CD4-positive, alpha-beta T cell treated with Interleukin-2 at 100 ng/mL for 4 hours (primary cell): ENCODE measurements at places on chromosomes 7 and 10.

GRCh38 chr7:3655635-3656034 lies 354.6 kb downstream of the SDK1 start:
- no peak for DNase-seq

DNA sequence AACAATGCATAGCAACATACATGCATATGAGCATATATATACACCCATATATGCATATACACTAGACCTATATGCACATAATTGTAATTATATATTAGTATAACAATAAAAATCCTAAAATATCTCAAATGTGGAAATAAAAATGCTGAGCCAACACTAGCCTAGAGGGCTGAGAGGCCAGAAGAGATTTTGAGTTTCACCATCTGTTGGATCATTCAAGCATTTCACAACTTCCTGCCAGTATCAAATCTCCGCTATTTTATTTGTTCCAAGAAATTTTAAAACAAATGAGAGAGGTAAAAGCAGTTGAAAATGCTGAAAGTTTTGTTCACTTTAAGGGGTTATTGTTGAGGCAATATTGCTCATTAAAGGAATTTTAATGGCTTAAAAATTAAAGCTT lies 187.0 kb downstream of the PCDH15 start:
- no peak for DNase-seq

GRCh38 chr10:11177381-11177780 lies 159.7 kb downstream of the CELF2 start:
- DNase-seq, result no peak

- DNase-seq, result peak; percentile 6
Measured at GRCh38 chr10:123614888-123615287, 51.3 kb upstream of the GPR26 start.

- no peak for DNase-seq
Measured at GRCh38 chr10:114388275-114388674, 16.0 kb downstream of the AFAP1L2 start.

- no peak for DNase-seq
Measured at GRCh38 chr7:79211724-79212123, 241.7 kb downstream of the MAGI2 start.

GRCh38 chr10:116118847-116119246 lies 154.2 kb downstream of the GFRA1 start:
- no peak for DNase-seq

- DNase-seq, result no peak
Measured at GRCh38 chr7:512146-512510, 7.5 kb downstream of the PDGFA start.

DNA sequence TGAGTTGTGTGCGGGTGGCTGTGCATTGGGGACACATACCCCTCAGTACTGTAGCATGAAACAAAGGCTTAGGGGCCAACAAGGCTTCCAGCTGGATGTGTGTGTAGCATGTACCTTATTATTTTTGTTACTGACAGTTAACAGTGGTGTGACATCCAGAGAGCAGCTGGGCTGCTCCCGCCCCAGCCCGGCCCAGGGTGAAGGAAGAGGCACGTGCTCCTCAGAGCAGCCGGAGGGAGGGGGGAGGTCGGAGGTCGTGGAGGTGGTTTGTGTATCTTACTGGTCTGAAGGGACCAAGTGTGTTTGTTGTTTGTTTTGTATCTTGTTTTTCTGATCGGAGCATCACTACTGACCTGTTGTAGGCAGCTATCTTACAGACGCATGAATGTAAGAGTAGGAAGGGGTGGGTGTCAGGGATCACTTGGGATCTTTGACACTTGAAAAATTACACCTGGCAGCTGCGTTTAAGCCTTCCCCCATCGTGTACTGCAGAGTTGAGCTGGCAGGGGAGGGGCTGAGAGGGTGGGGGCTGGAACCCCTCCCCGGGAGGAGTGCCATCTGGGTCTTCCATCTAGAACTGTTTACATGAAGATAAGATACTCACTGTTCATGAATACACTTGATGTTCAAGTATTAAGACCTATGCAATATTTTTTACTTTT lies 1.8 kb downstream of the DDIT4 start:
- DNase-seq, result no peak

DNA sequence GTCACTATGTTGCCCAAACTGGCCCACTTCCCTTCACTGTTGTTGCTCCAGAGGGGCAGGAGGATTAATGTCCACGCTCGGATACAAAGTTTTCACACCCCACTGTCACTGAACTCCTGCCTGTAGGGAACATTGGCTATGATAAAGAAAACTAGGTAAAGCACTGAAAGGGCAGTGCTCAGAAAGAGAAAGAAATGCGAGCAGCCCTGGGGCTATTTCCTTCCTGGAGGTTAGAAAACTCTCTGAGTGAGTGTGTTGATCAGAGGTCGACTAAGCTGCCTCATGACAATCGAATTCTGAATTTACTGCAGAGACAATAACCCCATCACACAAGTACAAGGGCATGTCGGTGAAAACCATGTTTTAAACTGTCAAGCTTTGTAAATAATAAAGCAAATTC lies 227.2 kb upstream of the PITRM1 start:
- no peak for DNase-seq

GRCh38 chr10:110733218-110733952 lies 89.2 kb downstream of the RBM20 start:
- no peak for DNase-seq

DNA sequence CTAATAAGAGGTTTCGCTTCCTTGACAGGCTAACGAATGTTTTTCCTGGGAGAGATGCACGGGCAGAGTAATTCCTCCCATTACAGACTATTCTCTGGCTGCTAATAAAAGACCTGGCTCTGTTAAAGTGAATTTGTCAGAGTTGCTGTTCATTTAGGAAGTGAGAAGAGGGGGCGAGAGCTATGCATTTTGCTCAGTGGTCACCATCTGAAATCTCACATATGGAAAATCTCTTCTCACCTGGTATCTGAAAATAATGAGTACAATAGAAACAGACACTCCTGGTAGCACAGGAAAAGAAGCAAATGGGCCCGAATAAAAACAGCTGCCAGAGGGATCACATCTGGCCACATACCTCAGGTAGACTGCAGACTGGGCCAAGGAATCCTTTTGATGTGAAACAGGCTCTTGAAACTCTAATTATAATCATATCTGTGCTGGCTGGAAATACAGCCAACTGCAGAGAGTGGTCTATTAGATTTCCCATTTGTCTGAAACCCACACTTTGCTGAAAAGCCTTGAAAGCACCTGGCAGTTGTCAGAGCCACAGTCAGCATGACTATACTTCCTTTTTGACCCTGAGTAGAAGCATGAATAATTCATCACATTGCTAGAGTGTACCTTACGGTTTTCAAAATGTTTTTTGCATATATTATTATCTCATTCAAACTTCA lies 33.6 kb downstream of the AOAH start:
- DNase-seq, result peak; percentile 30
